ENCODE measurements at places on chromosomes 2 and 18.
A peak's percentile ranks its signal among the peaks of the same experiment; 100 is the strongest.

DNA sequence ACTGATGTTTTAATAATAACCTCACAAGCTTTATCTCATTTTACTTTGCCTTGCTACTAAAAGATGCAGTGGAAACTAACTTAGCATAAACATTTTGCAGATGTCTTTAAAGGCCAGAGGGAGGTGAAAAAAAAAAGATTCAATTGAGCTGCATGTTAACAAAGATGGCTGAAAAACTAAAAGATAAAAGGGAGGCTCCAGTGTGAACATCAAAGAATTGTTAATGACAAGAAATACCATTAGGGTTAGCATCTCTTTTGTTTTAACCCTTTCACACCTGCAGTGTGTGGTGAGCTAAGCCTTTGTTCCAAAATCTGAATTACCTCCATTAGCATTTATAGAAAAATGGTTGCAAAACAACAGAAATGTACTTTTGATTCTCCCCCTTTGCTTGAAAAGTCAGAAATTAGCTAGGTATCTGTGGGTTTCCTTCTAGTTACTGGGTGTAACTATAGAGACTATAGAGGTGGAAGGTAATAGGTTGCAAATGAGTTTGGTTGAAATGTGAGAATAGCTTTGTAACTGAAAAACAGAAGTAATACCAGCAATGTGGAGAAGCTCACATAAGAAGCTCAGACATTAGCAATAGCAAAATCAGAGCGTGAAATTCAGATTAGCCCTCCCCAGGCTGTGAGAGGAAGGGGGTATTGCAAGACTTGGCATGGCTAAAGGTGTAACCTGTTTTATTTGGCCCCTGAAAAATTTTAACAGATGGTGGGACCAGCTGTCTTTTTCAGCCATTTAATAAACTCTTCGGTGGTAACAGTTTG lies 34.8 kb upstream of the SP5 start:
- DNase-seq, result no peak

DNA sequence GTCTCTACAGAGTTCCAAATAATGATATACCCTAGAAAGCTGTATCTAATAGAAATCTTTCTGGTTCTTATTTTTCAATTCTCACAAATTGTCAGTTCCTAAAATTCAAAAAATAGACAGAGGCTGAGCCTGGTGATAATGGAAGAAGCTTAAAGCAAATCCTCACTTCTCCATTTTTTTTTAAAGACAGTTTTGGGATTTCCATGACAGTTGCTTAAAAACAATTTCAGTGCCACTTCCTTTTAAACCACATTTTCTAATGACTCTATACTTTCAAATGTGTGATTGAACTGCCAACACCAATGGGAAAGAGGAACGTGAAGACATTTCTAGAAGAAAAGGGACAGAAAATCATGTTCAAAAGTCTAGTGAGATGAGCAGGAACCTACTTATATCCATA lies 4.0 kb downstream of the GKN2 start:
- no peak for DNase-seq

- DNase-seq, result peak; percentile 60
Measured at GRCh38 chr2:69946351-69947324, 14.8 kb downstream of the ASPRV1 start.

- DNase-seq, result no peak
Measured at GRCh38 chr18:8722946-8723820, 17.8 kb downstream of the MTCL1 start.

DNA sequence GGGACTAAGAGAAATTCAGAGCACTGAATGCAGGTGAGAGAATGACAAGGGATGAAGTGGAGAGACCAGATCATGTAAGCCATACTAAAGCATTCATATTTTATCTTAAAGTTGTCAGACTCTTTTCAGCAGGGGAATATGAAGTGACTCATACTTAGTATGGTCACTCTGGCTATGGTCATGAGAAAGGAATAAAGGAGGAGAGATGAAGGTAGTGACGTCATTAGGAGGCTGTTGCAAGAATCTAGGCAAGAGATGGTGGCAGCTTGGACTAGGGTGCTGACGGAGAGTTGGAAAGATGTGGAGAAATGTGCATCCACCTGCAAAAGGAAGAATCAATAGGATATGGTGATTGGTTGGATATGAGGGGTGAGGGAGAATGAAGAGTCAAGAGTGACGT lies 203.2 kb upstream of the ACVR2A start:
- DNase-seq, result no peak

- DNase-seq, result no peak
Measured at GRCh38 chr18:73714466-73714865, 433.2 kb downstream of the FBXO15 start.

GRCh38 chr2:163373496-163373895 lies 362.3 kb downstream of the FIGN start:
- no peak for DNase-seq

GRCh38 chr2:223437788-223438187 lies 164.4 kb downstream of the SCG2 start:
- no peak for DNase-seq

DNA sequence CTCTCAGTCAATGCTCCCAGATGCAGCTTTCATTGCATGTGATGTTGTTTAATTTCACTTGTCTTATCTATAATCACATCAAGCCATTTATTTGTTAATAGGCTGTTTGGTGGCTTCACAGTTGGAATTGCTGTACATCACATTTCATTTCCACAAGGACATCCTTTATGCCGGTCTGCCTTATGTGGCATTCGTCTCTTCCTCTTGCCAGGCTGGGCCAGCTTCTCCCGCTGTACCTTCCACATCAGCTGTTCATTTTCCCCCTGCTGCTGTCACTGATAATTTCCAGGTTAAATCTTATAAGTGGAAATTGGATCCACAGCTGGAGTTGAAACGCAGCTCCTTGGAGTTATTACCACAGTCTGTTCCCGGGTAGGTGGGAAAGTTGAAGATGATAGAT lies 110.6 kb downstream of the DPP10 start:
- DNase-seq, result no peak

GRCh38 chr2:68925295-68925896 lies 27.3 kb downstream of the GKN2 start:
- peak; percentile 52 for DNase-seq

- DNase-seq, result peak; percentile 30
Measured at GRCh38 chr18:55633032-55633431, 45.0 kb upstream of the TCF4 start.

DNA sequence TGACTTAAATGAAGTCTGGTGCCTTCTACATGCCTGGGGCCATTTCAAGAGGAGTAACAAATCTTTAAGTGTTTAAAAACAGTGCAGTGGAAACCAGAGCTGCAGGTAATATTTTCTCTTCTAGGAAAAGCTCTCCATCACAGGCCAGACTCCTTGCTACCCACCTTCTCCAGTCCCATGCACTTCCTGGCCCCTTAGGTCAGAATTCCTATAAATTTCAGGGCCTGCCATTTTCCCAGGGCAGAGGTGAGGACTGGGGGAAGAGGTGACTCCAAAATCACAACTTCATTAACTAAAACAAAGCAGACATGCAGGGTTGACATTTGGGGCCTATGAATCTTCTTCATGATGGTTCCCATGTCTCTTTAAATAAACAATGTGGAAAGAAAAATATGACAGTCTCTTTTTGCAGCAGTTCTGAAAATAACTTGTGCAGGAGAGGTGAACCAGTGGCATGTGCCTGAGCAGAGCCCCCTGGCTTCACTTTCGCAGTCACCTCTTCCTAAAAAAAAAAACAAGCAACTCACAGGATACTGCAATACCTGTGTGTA lies 63.7 kb upstream of the TANC1 start:
- DNase-seq, result no peak

DNA sequence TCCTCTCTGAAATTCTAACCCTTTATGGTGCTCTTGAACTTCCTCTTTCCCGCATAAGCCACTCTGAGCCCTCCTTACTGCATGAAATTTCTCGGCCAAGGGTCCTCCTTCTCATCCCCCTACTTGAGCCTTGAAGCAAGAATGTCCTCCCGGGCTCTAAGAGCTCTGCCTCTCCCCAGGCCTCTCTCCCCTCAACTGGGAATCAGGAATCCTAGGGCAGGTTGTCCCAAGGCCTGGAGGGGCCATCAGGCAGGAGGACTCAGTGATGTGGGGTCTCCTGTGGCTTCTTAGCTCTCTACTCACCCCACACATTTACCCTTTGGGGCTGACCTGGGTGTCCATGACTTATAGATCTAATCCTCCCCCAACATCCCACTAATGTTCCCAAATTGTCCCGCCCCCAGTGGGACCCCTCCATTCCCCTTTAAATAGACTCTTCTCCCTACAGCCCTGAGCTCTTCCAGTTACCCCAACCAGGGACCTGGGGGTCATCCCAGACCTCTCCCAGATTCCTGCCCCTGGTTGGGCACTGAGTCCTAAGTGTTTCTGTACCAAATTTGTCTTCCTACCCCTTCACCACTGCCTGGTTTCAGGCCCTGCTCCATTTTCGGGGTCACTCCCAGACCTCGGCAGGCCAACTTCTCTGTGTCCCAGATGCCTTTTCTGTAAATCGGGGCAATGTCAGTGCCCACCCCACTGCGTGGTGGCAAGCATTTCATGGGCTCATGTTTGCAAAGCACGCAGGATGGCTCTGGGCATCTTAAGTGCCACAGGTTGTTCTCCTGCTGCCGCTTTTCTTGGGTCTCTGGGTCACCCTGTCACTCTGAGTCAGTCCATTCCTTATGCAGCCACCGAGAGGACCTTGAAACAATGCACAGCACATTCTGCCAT lies 171.2 kb downstream of the ASB1 start:
- no peak for DNase-seq

DNA sequence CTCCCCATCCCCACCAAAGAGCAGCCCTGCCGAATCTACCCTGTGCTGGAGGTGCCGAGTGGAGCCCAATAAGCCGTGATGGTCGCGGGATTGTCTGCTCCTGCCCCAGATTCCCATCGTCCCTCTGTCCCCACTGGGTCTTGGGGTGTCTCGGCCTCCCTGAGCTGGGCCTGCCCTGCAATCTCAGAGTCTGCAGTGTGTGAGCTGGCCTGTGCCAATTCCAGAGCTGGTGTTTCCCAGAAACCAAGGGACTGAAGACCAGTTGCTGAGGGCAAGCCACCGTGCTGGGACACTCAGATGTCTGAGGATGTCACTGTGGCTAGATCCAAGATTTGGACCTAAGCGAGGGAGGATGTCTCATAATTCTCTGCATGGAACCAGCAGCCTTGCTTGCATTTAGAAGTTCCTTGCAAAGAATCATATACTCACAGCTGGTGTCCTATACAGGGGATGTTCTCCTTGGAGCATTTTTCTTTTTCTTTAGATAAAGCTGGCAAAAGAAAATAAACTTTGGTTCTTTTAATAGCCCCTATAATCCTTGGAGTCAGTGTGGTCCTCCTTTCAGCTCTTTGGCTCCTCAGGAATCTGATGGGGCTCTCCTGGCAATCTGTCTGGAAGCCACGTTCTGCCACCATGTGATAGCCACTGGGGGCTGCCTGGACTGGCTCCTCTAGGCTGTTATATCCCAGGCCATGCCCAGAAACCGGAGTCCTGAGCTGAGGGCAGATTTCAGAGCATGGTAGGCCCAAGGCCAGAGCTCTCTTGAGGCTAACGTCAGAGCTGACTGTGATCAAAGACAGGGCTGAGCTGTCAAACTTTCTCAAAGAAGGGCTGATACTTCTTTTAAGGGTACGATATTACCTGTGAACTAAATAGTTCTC lies 140.1 kb upstream of the HAAO start:
- no peak for DNase-seq

DNA sequence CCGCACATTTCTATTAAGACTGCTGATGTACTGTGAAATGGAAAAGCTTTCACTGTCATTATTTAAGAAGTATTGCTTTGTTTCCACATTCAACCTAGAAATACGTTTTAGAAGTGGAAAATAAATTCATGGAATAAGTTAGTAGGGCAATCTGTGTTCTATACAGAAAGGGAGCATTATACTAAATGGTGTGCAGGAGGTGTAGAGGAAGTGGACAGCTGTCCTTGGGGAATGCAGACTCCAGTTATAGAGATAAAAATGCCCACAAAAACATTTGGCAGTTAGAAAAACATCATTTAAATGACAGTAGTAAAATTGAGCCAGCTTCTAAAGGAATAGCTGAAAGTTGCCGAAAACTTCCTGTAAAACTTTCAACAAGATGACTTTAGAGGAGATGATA lies 46.8 kb downstream of the PIK3C3 start:
- no peak for DNase-seq

GRCh38 chr2:95387358-95387757 lies 15.2 kb upstream of the FAHD2A start:
- no peak for DNase-seq

GRCh38 chr2:137838255-137839092 lies 125.8 kb upstream of the HNMT start:
- DNase-seq, result peak; percentile 52

GRCh38 chr2:64807417-64807816 lies 153.7 kb upstream of the SERTAD2 start:
- peak; percentile 98 for DNase-seq

DNA sequence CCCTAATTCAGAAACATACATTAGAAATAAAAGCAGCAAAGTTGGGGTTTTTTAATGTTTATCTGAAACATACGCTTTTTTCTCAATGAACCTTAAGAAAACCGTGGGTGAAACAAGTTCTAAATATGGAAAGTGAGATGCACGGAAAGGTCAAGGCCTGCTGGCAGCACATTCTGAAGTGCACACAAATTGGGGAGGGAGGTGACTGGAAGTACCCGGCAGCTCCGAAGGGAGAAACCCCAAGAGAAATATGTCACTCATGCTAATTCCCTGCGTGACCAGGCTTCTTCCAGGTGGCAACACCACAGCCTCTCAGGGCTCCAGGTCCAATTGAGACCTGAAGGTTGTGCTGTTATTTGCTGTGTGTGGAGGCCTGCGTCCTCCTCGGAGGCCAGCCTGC lies 45.5 kb downstream of the EIPR1 start:
- no peak for DNase-seq

DNA sequence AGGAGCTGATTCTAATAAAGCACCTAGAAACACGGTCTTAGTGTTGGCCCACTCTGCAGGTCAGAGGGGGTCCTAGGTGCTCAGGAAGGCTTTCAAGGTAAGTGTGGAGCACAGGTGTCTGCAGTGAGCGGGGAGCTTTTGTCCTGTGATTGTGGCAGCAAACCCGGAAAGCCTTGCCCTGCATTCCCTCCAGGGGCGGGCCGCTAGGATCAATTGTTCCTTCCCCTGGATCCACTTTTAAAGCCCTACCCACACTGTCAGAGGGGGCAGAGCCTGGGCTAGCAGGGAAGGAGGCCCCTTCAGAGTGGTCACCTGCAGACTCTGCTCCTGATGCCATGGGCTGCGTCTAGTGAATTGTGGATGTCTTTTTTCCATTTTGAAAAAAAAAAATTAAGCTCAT lies 176.0 kb downstream of the CTIF start:
- DNase-seq, result no peak

DNA sequence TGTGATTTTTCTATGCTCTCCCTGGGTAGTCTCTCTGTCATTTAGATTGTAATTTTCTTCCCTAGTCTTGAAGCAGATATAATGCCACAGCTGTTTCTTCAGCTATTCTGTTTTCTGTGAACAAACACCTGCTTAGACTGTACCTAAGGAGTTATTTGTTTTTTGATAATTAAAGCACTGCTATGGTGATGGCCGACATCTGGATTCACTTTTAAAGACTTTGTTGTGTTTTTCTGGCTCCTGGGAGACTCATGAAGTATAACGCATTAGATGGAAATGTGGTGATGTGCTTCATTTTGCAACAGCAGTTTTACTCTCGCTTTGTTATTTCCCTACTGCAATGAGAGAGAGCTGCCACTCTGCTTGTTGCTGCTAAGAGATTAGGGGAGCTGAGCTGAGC lies 15.7 kb upstream of the C2orf69 start:
- peak; percentile 3 for DNase-seq

All from iris pigment epithelial cell (primary cell).